ENCODE measurements at places on chromosomes 3 and 15. TPM values are rescaled to one million over a fixed set of nuclear protein-coding genes. Genes with fewer than 3 reads are reported as not detected.

DNA sequence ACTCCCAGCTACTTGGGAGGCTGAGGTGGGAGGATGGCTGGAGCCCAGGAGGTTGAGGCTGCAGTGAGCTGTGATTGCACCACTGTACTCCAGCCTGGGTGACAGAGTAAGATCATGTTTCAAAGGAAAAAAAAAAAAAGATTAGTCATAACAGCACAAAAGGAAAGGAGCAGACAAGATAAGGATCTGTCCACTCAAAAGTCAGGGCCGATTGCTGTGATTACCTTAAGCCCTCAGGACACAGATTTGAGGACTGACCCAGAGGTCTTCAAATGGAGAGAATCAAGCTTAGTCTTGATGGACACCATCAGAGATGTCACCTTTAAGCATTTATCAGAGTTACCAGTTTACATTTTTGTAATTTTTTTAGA, 23.9 kb upstream of the HEG1 start:
- DNase-seq: peak; percentile 52

DNA sequence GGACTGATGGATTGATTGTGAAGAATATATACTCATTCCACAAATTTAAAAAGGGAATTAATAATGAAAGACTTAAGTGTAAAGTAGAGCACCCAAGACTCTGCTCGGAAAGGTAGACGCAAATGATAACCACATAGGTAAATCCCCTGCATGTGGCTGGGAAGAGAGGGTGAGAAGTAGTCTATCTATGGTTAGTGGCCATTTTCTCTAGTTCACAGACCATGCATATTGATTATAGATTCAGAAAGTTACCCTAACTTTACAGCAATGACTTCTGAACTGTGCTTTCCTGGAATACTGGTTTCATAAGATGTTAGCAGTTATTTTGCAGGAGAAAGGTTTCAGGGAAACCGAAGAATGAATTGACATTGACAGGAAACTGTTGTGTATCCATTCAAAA, 51.7 kb downstream of the CASR start:
- no peak for DNase-seq

DNA sequence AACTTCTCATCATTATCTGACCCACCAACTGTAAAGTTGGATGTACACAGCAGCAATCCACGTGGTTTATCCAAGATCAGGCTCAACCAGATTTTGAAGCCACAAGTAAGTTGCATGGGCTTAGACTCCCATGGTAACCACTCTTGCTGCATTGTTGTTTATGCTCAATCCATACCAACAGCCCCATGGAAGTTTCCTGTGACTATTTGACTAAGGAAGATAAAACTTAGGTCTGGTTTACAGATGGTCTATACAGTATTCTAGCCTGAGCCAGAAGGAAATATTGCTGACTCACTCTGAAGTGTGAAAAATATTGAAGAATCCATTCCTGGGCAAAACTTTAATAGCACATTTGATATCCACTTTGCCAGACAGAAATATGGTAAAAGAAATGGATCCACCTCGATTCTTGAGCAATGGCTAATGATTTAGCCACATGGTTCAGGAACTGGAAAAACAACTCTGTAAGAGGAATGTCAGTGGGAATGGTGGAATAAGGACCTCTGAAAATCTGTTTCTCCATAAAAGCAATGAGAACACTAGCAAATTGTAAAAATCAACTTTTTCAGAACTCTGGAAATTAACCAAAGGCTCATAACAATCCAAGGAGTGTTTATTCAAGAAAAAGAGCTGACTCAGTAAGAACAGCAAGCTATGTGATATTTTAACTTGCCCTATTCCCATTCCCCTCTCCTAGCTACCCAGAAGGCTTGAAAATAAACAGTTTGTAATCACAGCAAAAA, 162.9 kb upstream of the STT3B start:
- no peak for DNase-seq

DNA sequence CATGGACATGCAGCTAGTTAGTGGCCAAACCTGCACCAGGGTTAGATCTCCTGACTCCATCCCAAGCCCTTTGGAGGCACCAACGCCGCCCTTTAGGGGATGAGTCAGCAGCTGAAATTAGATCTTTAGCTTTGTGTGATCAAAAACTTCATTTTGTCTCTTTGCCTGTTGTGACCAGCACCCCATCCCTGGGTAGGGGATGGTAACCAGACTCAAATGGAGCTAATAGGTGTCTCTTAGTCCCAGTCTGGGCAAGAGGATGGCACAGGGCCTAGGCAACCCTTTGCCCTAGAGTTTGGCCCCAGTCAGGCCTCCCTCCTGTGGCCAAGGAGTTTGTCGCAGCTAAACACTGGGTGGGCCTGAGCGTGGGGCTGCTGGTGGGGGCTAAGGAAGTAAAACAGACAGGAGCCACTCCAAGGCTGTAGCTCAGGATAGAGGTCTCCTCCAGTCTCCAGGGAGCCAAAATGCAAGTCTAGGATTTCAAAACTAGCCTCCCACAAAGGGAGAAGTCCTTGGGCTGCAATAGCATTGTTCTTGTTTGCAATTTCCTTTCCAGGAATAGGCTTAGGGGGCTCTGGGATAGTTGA, 105.1 kb downstream of the CPN2 start:
- DNase-seq: no peak

DNA sequence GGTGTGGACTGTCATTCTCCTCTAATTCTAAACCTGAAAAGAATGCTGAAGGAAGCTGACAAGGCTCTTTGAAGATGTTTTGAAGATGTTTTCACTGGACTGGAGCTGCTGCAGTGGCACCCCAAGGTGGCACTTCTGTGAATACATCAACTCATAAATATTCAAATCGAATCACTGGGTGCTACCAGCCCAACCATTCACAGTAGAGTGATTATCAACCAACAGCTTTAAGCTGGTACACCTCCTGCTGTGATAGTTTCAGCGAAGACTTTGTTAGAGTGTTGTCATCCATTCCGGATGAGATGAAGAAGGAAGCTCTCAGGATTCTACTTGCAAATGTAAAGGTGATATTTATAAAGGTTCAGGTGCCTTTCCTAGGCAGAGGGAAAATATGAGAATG, 106.6 kb downstream of the LSAMP start:
- no peak for DNase-seq

GRCh38 chr3:54056521-54056920, 65.8 kb upstream of the CACNA2D3 start:
- DNase-seq: peak; percentile 82

DNA sequence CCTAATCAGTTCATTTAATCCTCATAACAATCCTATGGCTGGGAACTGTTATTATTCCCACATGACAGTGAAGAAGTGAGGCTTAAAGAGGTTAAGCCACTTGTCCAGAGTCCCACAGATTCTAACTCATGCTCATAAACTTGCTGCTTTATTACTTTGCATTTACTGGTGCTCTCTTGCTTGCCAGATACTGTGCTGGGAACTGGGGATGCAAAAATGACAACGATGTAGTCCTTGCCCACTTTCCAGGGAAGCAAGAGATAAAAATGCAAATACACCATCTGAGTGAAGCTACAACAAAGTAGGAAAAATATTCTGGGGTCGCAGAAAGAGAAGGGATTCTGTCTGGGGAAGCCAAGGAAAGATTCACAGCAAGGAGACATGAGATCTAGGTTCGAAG, 335.0 kb downstream of the VPS13C start:
- DNase-seq: no peak

The CPN2 gene
- not detected for total RNA-seq

Data from mammary epithelial cell (primary cell).